T-helper 17 cell (primary cell): ENCODE measurements at places on chromosomes 4 and X. TPM values are rescaled to one million over a fixed set of nuclear protein-coding genes. Genes with fewer than 3 reads are reported as not detected.

The UGT2B11 gene
- total RNA-seq = not detected

The APELA gene
- not detected for total RNA-seq

The PROM1 gene
- not detected for total RNA-seq

The FNIP2 gene
- total RNA-seq = 11.5 TPM

The TRMT10A gene
- 3.9 TPM for total RNA-seq

The PITX2 gene
- total RNA-seq = not detected

The P2RY4 gene
- 0.17 TPM for total RNA-seq

The GLRA3 gene
- total RNA-seq = not detected

The PI4K2B gene
- total RNA-seq = 12.8 TPM

The ANAPC4 gene
- 36.2 TPM for total RNA-seq

The PDZD4 gene
- total RNA-seq = 45.6 TPM

The RGN gene
- total RNA-seq = not detected

The FAM193A gene
- total RNA-seq = 39.8 TPM

The JCHAIN gene
- not detected for total RNA-seq

The FGF13 gene
- not detected for total RNA-seq

The NLGN4X gene
- total RNA-seq = not detected

The XAGE3 gene
- total RNA-seq = not detected

The FRMPD3 gene
- 0.17 TPM for total RNA-seq

The NOX1 gene
- not detected for total RNA-seq

The CNKSR2 gene
- 4.4 TPM for total RNA-seq

The DAPP1 gene
- 24.5 TPM for total RNA-seq

The CCDC120 gene
- total RNA-seq = 11.8 TPM

The ADAMTS3 gene
- not detected for total RNA-seq

The TDO2 gene
- total RNA-seq = not detected

The TEC gene
- 2.4 TPM for total RNA-seq

The NSD2 gene
- 55.0 TPM for total RNA-seq

The EIF4E gene
- total RNA-seq = 50.5 TPM

The PRRG3 gene
- total RNA-seq = not detected

The DCAF4L1 gene
- total RNA-seq = 0.10 TPM

The DGAT2L6 gene
- not detected for total RNA-seq

The HMGN5 gene
- total RNA-seq = 1.6 TPM

The NMU gene
- not detected for total RNA-seq

The ADH1C gene
- total RNA-seq = not detected

The UGT8 gene
- total RNA-seq = 0.50 TPM

The RHOXF2B gene
- total RNA-seq = not detected

The TLR6 gene
- total RNA-seq = 6.4 TPM

The DMRTC1 gene
- 1.8 TPM for total RNA-seq

The IRS4 gene
- not detected for total RNA-seq

The NHSL2 gene
- 10.0 TPM for total RNA-seq

The SH3TC1 gene
- 134 TPM for total RNA-seq

The WNK3 gene
- total RNA-seq = 0.21 TPM

The SUPT20HL2 gene
- not detected for total RNA-seq
